Progenitor cell of endocrine pancreas (in vitro differentiated cells): ENCODE measurements at places on chromosomes 3 and 15. TPM values are rescaled to one million over a fixed set of nuclear protein-coding genes. Genes with fewer than 3 reads are reported as not detected.

DNA sequence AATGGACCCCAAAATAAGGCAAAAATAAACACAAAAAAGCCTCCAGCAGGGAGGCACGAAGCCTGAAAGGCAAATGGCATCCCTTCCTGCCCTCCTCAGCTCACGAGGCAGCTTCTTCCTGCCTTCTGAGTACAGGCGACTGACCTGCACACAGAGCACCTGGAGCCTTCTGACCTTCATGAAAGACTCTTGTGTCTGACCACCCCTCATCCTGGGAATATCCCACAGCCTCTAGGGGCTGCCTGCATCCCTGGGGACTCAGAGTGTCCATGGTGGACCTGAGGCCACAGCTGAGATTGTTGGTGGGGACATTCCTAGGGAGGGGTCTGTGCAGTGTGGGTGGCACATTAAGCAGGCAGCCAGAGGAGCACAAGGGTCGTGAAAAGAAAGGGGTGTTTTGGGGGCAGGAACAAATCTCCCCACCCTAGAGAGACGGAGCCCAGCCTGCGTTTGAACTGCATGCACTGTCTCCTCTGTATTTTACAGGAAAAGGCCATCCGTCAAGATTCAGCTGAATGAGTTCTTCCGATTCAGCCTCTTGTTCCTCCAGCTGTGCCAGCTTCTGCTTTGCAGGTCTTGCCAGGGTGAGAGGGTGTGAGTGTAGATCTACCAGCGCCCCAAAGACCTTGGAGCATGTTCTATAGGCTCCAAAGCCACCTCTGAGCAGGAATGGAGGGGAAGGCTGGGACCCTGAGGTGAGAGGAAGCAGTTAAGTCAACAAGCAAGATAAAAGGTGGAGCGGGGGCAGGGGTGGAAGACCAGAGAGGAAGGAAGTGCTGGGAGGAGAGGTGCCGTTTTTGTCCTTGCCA is 80.4 kb upstream of the MEF2A start:
- H3K27me3 ChIP-seq, result peaks cover 29% of the 10 kb centered on the region
- no peaks in the 10 kb centered on the region for H3K36me3 ChIP-seq
- H3K4me3 ChIP-seq, result peak overlapping the region; percentile 46
- peaks cover 9% of the 10 kb centered on the region for H3K4me1 ChIP-seq
- no peak overlapping the region for H3K27ac ChIP-seq

- no peak overlapping the region for H3K4me3 ChIP-seq
- no peak overlapping the region for H3K27ac ChIP-seq
- no peak for DNase-seq
- peaks cover 9% of the 10 kb centered on the region for H3K4me1 ChIP-seq
- H3K27me3 ChIP-seq, result peaks cover 2% of the 10 kb centered on the region
Measured at GRCh38 chr15:63456258-63456657, 48.1 kb upstream of the USP3 start.

- H3K27me3 ChIP-seq, result no peaks in the 10 kb centered on the region
- no peak for DNase-seq
- H3K27ac ChIP-seq, result no peak overlapping the region
- no peaks in the 10 kb centered on the region for H3K4me1 ChIP-seq
- H3K36me3 ChIP-seq, result no peaks in the 10 kb centered on the region
Measured at GRCh38 chr3:133831966-133832801, 26.6 kb downstream of the SRPRB start.

GRCh38 chr3:171345107-171345843 is 114.9 kb downstream of the TNIK start:
- no peak overlapping the region for H3K27ac ChIP-seq
- H3K4me3 ChIP-seq, result no peak overlapping the region
- no peak for DNase-seq

DNA sequence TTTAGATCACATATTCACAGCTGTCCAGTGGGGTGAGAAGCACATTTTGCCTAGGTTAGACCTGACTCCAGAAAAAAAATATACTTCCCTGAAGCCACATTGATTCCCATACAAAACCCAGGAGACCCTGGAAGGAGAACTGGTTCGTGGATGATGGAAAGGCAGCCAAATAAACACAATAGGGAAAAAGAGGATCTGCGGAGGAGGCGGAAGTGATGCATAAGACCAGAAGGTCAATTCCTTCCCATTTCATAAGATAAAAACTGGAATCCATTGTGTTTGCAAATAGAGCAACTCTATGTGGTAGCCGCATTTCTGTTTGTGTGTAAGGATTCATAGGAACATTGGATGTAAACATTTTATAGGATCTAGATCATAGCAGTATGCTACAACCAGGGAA is 781.9 kb upstream of the GRM7 start:
- no peaks in the 10 kb centered on the region for H3K4me1 ChIP-seq
- no peak overlapping the region for H3K4me3 ChIP-seq

GRCh38 chr15:94174399-94174802 is 57.0 kb upstream of the MCTP2 start:
- no peak overlapping the region for H3K4me3 ChIP-seq
- H3K36me3 ChIP-seq, result no peaks in the 10 kb centered on the region
- no peak overlapping the region for H3K27ac ChIP-seq
- no peaks in the 10 kb centered on the region for H3K4me1 ChIP-seq

GRCh38 chr15:74882528-74882927 is 7.3 kb upstream of the MPI start:
- no peaks in the 10 kb centered on the region for H3K27me3 ChIP-seq
- H3K27ac ChIP-seq, result no peak overlapping the region
- no peaks in the 10 kb centered on the region for H3K36me3 ChIP-seq
- no peak overlapping the region for H3K4me3 ChIP-seq

DNA sequence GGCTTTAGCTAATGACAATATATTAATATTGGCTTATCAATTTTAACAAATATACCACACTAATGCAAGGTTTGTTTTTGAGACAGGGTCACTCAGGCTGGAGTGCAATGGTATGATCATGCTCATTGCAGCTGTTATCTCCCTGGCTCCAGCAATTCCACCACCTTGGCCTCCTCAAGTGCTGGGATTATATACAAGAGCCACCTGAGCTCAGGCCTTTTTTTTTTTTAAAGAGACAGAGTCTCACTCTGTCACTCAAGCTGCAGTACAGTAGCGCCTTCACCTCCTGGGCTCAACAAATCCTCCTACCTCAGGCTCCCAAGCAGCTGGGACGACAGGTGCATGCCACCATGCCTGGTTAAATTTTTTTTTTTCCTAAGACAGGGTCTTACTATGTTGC is 11.7 kb downstream of the DLG1 start:
- DNase-seq, result no peak
- peaks cover 46% of the 10 kb centered on the region for H3K36me3 ChIP-seq
- no peaks in the 10 kb centered on the region for H3K27me3 ChIP-seq
- H3K27ac ChIP-seq, result no peak overlapping the region
- H3K4me1 ChIP-seq, result no peaks in the 10 kb centered on the region

GRCh38 chr15:92683511-92683834 is 27.9 kb upstream of the FAM174B start:
- peaks cover 8% of the 10 kb centered on the region for H3K36me3 ChIP-seq
- H3K27me3 ChIP-seq, result peaks cover 20% of the 10 kb centered on the region
- peaks cover 15% of the 10 kb centered on the region for H3K4me1 ChIP-seq
- peak; percentile 32 for DNase-seq
- H3K4me3 ChIP-seq, result no peak overlapping the region
- no peak overlapping the region for H3K27ac ChIP-seq

Gene VGLL3
- total RNA-seq, result 1.9 and 2.0 TPM in 2 replicates

Gene STRIT1
- not detected in 2 replicates for total RNA-seq

Gene DNAH12
- 1.1 and 1.2 TPM in 2 replicates for total RNA-seq

Gene LTF
- 0.33 and 0.53 TPM in 2 replicates for total RNA-seq
